Smooth muscle cell of bladder (primary cell): ENCODE measurements at places on chromosomes 5 and 9. TPM values are rescaled to one million over a fixed set of nuclear protein-coding genes. Genes with fewer than 3 reads are reported as not detected.

ARHGEF37 gene
- 0.57 and 2.4 TPM in 2 replicates for total RNA-seq

DTWD2 gene
- total RNA-seq: 3.0 and 3.5 TPM in 2 replicates

PCDHA3 gene
- 0.14 and 0.28 TPM in 2 replicates for total RNA-seq

PLAC8L1 gene
- total RNA-seq: 0.18 TPM in 1 of 2 replicates, not detected in the other

AGTPBP1 gene
- 16.0 and 20.1 TPM in 2 replicates for total RNA-seq

PRDM9 gene
- not detected in 2 replicates for total RNA-seq

NFIB gene
- total RNA-seq: 9.7 and 13.6 TPM in 2 replicates

SLC27A4 gene
- total RNA-seq: 10.2 and 14.2 TPM in 2 replicates

TXNDC8 gene
- not detected in 2 replicates for total RNA-seq

OR1J2 gene
- 0.14 TPM in 1 of 2 replicates, not detected in the other for total RNA-seq

CER1 gene
- not detected in 2 replicates for total RNA-seq

SPATA31A3 gene
- total RNA-seq: not detected in 2 replicates

RRAGA gene
- total RNA-seq: 49.5 and 70.6 TPM in 2 replicates

CMYA5 gene
- 1.3 and 3.0 TPM in 2 replicates for total RNA-seq

ENTREP1 gene
- total RNA-seq: not detected in 2 replicates

PCDHGA8 gene
- 3.0 and 3.3 TPM in 2 replicates for total RNA-seq

VCP gene
- total RNA-seq: 360 and 426 TPM in 2 replicates

ANKRD20A1 gene
- total RNA-seq: under 0.01 and 0.14 TPM in 2 replicates

SCGB3A2 gene
- not detected in 2 replicates for total RNA-seq

NIM1K gene
- 1.8 and 2.7 TPM in 2 replicates for total RNA-seq

TAL2 gene
- not detected in 2 replicates for total RNA-seq

TLR4 gene
- 4.1 and 5.3 TPM in 2 replicates for total RNA-seq

SAXO1 gene
- under 0.01 and 0.09 TPM in 2 replicates for total RNA-seq

NEURL1B gene
- total RNA-seq: 0.71 and 0.74 TPM in 2 replicates

SLC6A18 gene
- not detected in 2 replicates for total RNA-seq

PPP2R2B gene
- under 0.01 and 0.37 TPM in 2 replicates for total RNA-seq

MRPL22 gene
- total RNA-seq: 23.3 and 32.4 TPM in 2 replicates

GNAQ gene
- total RNA-seq: 22.3 and 30.0 TPM in 2 replicates

SMAD5 gene
- 35.0 and 37.3 TPM in 2 replicates for total RNA-seq

PCDHGC4 gene
- 1.7 TPM in 2 replicates for total RNA-seq

ADAMTS16 gene
- 0.14 and 0.18 TPM in 2 replicates for total RNA-seq
